ENCODE measurements at places on chromosomes 1 and 21.

- no peak for DNase-seq
These were observed 21.5 kb downstream of the TUT4 start for GRCh38 chr1:52531249-52531872.

DNA sequence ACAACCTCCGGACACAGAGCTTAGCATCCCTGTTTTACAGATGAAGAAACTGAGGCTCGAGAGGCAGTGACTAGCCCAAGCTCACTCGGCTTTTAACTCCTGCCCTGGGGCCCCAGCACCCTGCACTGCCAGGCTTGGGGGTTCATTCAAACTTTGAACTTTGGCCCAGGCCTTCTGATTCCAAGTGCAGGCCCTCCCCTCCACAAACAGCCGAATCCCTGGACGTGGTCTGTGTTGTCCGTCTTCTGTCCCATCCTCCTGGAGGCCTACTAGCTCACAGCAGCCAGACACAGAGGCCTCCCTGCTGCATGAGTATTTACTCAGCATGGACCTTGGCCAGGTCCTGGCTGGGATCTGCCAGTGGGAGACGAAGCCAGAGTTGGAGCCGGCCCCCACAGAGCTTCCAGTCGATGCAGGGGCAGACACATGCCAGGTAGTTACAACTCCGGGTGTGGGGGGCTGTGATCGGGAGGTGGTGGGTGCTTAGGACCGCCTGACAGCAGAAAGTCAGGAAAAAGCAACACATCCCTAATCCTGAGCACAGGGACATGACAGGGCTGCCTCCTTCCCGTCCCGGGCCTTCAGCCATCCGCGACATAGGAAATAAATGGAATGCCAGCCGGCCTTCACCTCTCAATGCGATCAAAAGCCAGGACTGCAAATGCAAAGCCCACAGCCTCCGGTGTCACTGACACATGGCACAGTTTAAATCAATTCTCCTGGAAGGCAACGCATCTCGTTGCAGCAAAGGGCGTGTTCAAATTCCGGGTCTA is 7.4 kb downstream of the IFFO2 start:
- DNase-seq, result no peak

DNA sequence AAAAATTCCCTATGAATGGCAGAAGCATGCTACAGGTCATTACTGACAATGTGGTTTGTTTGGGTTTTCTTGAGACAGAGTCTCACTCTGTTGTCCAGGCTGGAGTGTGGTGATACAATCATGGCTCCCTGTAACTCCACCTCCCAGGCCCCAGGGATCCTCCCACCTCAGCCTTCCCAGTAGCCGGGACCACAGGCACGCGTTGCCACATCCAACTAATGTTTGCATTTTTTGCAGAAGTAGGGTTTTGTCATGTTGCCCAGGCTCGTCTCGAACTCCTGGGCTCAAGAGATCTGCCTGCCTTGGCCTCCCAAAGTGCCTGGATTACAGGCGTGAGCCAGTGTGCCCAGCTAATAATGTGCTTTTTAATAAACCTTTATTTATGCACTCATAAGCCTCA is 259.1 kb downstream of the NFIA start:
- DNase-seq, result no peak

DNA sequence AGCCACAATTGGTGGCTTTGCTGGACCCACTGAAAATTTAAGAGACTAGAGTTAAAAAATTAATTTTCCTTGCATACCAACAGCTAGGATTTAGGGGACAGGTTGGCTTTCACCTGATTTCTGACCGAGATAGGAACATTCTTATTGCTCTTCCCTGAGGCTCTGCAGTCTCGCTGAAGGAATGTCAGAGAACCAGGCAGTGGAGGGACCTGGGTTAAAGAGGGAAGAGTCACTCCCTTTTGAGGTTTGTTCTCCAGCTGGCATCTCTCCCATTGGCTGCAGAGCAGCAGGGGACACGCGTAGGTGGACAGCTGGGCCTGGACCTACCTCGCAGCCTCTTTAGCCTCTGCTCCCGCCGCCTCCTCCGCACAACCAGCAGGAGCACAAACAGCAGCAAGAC is 207.5 kb downstream of the PCP4 start:
- no peak for DNase-seq

- DNase-seq, result no peak
These were observed 238.4 kb downstream of the C1orf94 start for GRCh38 chr1:34415140-34415539.

DNA sequence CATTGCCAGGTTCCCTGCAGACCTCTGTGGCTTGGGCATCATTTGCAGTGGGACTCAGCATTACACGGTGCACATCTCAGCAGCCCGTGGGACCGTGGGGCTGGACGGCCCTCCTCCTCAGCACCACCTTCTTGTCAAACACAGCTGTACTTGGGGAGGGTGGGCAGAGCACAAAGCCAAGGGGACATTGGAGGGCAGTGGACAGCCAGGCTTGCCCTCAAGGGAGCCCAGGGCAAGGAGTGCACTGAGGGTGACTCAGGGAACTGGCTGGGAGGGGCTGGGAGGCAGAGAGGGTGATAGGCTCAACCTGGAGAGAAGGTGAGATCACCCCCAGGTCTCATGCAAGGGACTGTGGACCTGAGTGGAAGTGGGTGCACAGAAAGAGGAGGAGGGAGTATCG is 3.4 kb downstream of the CAPN9 start:
- DNase-seq, result no peak

DNA sequence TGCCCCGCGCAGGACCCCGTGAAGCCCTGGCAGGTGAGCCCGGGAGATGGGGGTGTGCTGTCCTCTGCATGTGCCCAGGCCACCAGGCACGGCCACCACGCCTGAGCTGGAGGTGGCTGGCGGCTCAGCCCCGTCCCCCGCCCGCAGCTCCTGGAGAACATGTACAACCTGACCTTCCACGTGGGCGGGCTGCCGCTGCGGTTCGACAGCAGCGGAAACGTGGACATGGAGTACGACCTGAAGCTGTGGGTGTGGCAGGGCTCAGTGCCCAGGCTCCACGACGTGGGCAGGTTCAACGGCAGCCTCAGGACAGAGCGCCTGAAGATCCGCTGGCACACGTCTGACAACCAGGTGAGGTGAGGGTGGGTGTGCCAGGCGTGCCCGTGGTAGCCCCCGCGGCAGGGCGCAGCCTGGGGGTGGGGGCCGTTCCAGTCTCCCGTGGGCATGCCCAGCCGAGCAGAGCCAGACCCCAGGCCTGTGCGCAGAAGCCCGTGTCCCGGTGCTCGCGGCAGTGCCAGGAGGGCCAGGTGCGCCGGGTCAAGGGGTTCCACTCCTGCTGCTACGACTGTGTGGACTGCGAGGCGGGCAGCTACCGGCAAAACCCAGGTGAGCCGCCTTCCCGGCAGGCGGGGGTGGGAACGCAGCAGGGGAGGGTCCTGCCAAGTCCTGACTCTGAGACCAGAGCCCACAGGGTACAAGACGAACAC is 1.8 kb downstream of the TAS1R3 start:
- DNase-seq, result no peak

- no peak for DNase-seq
These were observed 16.9 kb downstream of the SELL start for GRCh38 chr1:169694304-169695075.

DNA sequence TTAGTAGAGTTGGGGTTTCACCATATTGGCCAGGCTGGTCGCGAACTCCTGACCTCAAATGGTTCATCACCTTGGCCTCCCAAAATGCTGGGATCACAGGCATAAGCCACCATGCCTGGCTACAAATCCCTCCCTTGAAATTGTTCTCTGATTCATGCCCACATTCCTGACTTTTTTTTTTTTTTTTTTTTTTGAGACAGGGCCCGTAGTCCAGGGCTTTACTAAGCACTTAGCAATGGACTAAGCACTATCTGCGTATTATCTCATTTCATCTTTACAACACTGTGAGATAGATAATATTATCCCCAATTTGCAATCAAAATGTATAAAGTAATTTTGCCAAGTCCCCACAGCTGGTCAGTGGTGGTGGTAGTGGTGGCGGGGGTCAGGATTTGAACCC is 58.9 kb downstream of the VWA5B1 start:
- DNase-seq, result no peak

GRCh38 chr21:21864321-21864840 is 866.2 kb downstream of the NCAM2 start:
- no peak for DNase-seq

- no peak for DNase-seq
These were observed 26.6 kb upstream of the SOX13 start for GRCh38 chr1:204046346-204046745.

DNA sequence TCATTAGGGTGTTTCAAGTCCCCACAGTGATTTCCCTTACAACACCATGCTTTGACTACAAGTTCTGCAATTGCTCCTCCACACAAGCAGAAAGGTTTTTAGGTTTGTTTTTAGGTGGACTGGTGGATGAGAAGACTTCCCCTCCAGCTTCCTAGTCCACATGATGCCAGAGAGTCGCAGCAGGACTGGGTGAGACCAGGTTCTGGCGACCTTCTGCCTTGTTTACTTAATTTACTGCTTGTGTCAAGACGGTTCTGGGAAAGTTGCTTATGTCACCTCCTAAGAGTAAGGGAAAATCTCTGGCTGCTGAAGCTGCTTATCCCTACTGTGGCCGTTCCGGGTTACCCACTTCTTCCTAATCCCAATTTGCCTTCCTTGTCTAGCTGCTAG is 76.4 kb downstream of the GLUL start:
- DNase-seq, result no peak

- DNase-seq, result no peak
These were observed 248.3 kb upstream of the CAMK1G start for GRCh38 chr1:209335178-209335577.

DNA sequence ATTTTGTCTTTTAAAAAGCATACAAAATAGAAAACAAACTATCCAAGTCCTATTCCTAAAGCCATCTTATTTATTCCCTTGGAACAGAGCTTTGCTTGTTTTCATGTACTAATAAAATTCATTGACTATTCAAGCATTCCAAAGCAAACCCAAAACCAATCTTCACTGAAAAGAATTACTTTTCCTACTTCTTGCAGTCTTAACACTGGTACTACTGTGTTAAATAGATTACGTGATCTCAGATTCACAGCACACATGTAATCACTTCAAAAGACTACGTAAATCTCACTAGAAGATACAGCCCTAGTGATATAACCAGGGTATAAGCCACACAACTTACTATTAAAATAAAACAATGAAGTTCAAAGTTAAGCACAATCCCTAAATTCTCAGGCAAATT is 39.0 kb downstream of the ZZZ3 start:
- DNase-seq, result no peak

- no peak for DNase-seq
These were observed 14.8 kb downstream of the BCAR3 start for GRCh38 chr1:93666613-93667384.

DNA sequence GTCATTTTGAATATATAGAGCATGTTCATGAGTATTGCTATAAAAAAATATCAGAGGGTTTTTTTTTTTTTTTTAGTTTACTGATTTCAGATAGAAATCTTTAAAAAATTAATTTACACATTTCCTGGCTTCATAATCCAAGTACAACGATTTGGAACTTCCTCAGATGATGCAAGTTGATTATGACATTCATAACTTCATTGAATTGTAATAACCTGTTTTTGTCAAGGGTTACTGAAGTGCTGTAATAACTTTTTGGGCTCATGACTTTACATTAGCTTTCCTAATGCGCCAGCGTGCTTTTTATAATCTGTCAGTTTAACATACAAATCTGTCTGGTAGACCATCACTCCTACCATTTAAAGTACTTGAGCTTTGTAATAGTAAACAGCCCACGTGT is 81.3 kb downstream of the SASS6 start:
- DNase-seq, result no peak

- no peak for DNase-seq
These were observed 102.6 kb downstream of the TPR start for GRCh38 chr1:186272486-186272885.

DNA sequence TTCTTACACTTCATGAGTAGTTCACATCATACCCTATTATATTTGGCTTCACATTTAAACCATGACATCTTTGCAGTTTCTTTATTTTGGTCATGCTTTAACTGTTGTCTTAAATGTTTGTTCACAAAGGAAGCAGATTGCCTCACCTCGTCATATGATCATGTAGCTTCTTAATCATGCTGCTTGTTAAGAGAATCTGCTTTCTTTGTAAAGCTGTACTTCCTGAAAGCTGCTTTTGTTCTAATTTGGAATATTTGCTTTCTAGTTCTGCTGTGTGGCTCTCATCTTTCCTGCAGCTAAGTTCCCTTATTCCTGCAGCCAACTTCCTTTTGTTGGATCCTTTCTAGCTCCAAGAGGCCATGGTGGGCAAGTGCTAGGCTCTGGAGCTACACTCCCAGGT is 62.9 kb upstream of the SIM2 start:
- DNase-seq, result no peak

DNA sequence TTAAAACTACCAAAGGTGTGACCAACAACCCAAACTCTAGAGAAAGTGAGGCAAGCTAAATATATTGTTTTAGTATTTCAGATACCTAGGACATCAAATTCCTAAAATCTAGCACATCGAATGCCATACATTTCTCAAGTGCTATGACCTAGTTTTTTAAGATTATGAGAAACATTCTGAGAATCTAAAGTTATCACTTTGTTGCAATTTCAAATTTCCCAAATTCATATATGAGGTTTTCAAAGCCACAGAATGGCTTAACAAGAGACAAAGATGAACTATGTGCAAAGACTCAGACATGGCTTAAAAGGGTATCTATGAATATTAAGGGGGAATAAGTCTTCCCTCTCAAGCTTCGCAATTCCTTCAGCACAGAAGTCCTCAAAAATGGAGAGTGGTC is 6.8 kb downstream of the SCYL3 start:
- no peak for DNase-seq

GRCh38 chr1:19738076-19738475 is 61.6 kb downstream of the TMCO4 start:
- DNase-seq, result no peak

DNA sequence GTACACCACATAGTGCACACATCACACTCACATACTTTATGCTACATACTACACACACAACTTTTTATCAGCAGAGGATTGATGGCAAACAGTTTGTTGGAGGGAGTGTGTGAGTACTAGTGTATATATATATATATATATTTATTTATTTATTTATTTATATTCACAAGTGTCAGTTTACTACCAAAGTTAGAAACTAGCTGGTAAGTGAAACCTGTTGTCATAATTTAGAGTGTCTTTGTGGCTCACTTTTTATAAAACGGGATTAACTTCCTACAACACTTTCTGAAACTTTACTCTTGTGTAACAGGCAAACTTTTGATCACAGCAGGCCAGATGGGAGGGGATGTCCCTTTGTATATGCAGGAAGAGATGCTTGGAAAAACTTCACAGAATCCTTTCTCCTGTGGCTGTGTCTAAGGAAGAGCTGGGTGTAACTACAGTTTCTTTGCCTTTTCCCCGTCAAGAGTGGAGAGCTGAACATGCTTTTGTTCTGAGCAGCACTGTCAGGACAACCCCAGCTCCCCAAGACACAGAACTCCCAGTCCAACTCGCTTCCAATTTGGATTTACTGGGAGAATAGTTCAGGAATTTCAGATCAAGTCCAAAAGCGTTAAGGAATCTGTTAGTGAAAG is 1.9 kb upstream of the SAMD13 start:
- no peak for DNase-seq

GRCh38 chr1:72442262-72442661 is 159.9 kb upstream of the NEGR1 start:
- no peak for DNase-seq

- DNase-seq, result no peak
These were observed 648.5 kb upstream of the PTBP2 start for GRCh38 chr1:96073100-96073499.

GRCh38 chr1:1914101-1914970 is 724 bp upstream of the CALML6 start:
- no peak for DNase-seq

GRCh38 chr1:233081735-233082134 is 131.3 kb downstream of the NTPCR start:
- DNase-seq, result no peak
